NCI-H748 treated with DMSO at 0.1 percent for 48 hours (cell line): ENCODE measurements at places on chromosomes 16 and 17.

DNA sequence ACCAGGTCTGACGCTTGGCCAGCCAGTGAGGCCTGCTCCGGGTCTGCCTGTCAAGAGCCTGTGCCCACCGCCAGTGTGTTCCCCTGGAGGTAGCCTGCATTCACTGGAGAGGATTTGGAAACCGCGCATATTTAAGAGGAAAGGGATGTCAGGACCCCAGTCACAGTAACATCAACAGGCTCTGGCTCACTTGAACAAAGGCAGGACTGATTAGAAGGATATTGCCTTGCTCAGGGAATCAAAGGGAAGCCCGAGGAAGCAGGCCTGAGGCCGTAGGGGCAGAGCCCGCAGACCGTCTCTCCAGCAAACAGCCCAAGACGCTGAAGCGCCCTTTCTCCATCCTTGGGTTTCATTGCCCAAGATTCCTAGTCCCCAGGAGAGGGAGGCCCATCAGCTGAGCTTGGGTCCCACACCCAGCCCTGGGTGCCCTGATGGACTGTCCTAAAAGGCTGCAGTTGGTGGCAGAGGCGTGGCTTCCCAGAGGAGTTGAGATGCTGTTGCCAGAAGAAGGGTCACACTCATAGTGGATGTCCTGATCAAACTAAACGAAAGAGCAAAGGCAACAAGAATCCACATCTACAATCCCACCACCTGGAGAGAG is 23.2 kb downstream of the NT5M start:
- DNase-seq = no peak

- no peak for DNase-seq
These were observed 9.7 kb downstream of the LRRC75A start for GRCh38 chr17:16482253-16482652.

- no peak for DNase-seq
These were observed 20.2 kb upstream of the GSE1 start for GRCh38 chr16:85592700-85593493.

- peak; percentile 9 for DNase-seq
These were observed 1.0 kb downstream of the EIF1 start for GRCh38 chr17:41689497-41690299.

DNA sequence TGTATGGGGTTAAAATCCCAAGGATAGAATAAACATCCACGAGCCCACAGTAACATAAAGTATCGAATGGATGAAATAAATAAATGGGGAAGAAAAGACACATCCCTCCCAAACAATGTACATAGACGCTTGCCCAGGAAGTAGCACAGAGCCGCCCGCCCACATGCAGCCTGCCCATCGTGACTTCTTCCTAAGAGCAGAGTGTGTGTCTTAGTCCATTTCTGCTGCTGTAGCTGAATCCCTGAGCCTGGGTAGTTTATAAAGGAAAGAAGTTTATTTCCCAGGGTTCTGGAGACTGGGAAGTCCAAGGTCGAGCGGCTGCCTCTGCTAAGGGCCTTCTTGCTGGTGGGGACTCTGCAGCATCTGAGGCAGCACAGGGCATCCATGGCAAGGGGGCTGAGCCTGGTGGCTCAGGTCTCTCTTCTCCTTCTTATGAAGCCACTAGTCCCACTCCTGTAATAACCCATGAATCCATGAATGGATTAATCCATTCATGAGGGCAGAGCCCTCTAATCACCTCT is 39.4 kb upstream of the ZNF469 start:
- no peak for DNase-seq

DNA sequence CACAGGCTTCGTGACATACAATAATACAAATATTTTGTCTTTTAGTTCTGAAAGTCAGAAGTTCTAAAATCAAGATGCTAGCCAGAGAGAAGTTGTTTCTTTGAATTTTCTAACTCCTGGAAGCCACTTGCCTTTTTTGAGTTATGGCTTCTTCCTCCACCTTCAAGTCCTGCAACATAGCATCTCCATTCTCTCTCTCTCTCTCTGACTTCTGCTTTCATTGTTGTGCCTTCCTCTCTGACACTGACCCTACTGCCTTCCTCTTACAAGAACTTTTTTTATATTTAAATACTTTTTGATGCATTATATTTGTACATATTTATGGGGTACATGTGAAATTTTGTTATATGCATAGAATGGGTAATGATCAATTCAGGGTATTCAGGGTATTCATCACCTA is 205.9 kb downstream of the MAP2K6 start:
- no peak for DNase-seq

DNA sequence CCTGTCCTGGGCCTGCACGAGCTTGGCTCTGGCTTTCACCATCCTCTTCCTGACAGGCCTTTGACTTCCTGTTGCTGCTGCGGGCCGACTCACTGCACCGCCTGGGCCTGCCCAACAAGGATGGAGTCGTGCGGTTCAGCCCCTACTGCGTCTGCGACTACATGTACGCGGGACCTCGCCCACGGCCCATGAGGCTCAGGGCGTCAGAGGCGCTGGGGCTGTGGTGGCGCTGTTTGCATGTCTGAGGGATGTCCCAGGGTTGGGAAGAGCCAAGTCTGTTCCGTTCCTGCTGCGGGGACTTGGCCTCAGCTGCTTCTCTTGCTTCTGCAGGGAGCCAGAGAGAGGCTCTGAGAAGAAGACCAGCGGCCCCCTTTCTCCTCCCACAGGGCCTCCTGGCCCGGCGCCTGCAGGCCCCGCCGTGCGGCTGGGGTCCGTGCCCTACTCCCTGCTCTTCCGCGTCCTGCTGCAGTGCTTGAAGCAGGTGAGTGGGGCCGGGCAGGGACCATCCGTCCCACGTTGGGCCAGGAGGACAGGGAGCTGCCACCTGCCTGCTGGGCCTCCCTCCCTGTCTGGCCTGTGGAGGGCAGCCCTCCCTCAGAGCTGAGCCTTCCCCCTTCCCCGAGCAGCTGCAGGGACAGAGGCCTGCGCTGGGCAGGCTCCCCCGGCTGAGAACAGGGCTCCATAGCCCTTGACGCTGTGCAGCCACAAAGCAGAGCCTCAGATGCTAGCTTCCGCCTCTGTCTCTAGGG is 23.8 kb downstream of the TSC2 start:
- DNase-seq = no peak

DNA sequence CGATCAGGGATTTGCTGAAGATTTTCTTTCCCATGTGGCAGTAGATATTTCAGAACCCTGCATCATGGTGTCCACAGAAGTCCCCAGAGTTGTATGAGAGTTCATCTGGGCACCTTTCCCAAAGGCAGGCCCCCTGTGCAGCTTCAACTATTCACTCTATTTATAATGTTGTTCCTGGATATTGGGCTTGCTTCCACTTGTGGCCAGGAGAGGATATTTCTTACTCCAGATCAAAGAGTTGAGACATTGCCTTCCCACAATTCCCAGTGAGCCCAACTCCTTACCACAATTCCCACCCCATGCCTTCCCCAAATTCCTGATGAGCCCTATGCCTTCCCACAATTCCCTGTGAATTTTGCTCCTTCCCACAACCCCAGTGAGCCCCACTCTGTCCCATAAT is 206.9 kb downstream of the WWOX start:
- no peak for DNase-seq
